HCEC 1CT (cell line): ENCODE measurements at places on chromosomes 4 and X.
A peak's percentile ranks its signal among the peaks of the same experiment; 100 is the strongest.

DNA sequence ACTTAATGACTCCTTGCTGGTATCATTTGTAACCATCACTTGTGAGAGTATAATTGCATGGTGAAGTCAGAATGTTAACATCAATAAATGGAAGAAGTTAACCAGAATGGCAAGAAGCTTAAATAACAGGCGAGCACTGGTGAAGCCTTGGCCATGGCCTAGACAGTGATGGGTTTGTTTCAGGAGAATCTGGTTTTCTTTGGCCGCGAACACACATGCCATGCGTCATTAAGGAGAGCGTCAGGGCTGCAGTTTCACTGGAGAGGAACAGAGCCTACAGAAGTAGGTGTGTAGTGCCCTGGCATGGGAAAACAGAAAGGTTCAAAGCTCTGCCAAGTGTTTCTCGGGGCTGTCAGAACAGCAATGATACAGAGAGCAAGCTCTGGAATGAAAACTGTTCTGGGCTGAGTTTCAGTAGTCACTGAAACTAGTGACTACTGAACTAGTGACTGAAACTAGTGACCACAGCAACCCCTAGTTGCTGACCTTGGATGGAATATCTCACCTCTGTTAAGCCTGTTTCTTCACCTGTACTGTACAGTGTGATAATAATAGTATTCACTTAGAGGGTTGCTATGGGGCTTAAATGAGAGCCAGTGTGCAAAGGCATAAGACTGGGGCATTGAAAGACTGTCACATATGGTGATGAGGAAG, 93.8 kb downstream of the C4orf51 start:
- DNase-seq: no peak

DNA sequence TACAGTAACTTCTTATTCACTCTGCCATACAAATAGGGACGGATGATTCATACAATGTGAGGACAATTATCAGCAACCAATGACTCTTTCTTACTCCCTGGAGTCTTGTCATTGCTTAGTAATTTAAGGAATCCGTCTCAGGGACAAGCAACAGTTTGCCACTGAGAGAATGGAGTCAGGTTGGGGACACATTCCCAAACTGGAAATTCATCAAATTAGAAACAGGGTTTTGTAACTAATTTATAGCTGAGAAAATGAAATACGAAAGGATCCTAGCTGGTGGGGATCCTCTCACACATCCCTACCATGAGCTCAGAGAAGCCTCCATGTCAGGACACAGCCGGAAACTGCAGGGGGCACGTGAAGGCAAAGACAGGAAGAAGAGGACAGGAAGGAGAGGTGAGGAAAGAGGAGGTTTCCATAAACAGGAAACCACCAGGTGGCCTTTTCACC, 50.4 kb upstream of the KDR start:
- DNase-seq: peak; percentile 51

GRCh38 chrX:67961516-67961915, 417.7 kb downstream of the AR start:
- DNase-seq: no peak

DNA sequence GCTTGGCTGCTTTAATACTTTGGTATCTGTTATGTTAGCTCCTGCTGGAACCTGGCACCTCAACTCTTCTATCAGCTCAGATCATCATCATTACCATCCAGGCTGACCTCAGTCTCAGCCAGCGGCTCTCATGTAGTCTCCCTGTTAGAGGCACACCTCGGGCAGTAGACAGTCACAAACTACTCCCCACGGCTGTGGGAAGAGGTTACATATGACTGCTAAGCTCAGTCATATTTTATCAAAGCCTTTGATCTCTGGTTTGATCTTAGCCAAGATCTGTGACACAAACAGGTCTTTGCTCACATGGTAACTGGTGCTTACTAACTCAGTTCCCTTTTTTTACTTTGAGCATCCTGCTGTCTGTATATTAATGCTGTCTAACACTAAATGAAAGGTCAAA, 384.9 kb downstream of the CENPC start:
- DNase-seq: no peak

DNA sequence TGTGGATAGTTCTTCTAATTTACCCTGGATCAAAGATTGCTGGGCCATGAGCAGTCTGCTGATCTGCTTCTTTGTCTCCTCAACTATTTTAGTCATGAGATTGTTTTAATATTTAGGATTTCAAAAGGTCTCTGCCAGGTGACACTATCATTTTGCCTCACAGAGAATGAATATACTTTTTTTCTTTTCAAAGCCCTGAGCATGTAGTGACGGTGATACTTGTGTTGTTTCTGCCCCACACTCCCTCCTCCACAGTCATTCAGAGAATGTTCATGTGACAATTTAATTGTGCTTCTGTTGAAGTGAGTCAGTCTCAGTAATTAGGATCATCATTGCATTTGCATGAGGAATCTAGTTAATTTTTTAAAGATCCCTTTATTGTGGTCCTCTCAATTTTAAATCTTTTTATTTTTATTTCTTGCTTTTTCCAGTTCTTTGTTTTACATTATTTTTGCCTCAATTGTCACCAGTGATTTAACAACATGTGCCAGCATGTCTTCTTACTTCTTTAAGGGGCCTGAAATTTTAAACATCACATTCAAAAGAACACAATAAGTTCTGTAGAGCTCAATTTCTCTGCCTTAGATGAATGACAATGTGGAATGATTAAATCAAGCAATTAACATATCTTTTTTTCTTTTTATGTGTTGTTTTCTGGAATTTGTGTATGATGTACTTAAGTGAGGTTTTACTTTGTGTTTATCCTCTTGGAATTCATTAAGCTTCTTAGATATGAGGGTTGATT, 12.3 kb downstream of the MMRN1 start:
- no peak for DNase-seq

GRCh38 chr4:48345542-48345941, 4.2 kb downstream of the SLAIN2 start:
- DNase-seq: no peak
